ENCODE measurements at places on chromosomes 6 and 20. TPM values are rescaled to one million over a fixed set of nuclear protein-coding genes. Genes with fewer than 3 reads are reported as not detected.

LY6G6F gene
- not detected for total RNA-seq

DNA sequence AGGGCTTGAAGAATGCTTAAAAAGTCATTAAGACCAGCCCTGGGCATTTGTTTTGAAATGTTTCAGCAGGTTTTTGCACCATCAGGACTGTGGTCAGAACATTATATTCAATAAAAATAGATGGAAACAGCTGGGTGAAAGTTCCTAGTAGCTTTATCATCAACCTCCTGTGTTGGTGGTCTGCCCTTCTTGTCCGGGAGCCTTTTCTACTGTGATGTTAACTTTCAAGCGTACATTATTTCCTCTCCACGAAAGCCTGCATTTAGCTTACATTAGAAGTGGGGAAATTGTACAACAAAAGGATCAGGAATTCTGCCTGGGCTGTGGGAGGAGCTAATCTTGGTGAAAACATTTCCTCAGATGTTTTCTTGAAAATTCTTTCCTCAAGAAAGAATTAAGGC is 71.1 kb downstream of the LAMA4 start:
- no peak overlapping the region for H3K4me3 ChIP-seq
- H3K36me3 ChIP-seq = no peaks in the 10 kb centered on the region
- no peaks in the 10 kb centered on the region for H3K4me1 ChIP-seq
- no peak for DNase-seq
- no peak overlapping the region for H3K27ac ChIP-seq

GRCh38 chr6:44263354-44264100 is 1.8 kb downstream of the NFKBIE start:
- H3K27ac ChIP-seq = peak overlapping the region; percentile 99
- peak overlapping the region; percentile 100 for H3K4me3 ChIP-seq
- peaks cover 78% of the 10 kb centered on the region for H3K4me1 ChIP-seq
- peak; percentile 57 for DNase-seq

- no peak overlapping the region for H3K4me3 ChIP-seq
- H3K4me1 ChIP-seq = peaks cover 20% of the 10 kb centered on the region
- DNase-seq = no peak
These were observed 5.1 kb downstream of the TFAP2A start for GRCh38 chr6:10409731-10410206.

DNA sequence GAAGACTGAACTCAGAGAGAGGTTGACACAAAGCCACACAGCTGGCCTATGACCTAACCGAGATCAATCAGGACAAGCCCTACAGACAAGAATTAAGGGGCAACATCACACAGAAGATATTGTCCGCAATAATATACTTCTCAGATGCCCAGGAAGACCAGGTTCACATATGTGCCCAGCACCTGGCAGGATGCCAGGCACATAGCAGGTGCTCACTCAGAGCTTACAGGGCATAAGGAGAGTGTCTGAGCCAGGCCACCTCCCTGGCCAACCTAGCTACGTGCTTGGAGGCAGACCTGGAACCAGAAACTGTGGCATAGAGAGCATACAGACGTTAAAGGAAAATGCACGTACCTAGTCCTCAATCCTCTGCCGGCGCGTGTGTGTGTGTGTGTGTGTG is 87.0 kb upstream of the LRFN2 start:
- H3K27ac ChIP-seq = no peak overlapping the region
- no peak overlapping the region for H3K4me3 ChIP-seq

DNA sequence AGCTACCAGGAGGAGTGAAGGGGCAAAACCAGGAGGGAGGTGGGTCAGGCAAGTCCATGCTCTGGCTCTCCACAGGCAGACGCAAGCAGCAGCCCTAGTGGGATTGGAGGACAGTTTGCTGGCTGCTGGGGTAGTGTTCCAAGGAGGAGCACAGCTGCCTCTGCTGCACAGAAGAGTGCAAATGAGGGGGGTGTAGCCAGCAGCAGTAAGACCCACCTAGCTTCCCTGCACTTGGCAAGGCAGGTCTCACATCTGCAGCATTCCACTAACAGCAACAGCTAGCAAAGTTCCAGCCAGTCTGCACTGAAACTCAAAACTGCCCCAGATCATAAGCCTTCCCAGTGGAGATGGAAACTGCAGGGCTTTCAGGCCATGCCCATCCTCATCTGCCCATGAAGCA is 405.0 kb downstream of the UTRN start:
- no peaks in the 10 kb centered on the region for H3K27me3 ChIP-seq
- H3K4me3 ChIP-seq = no peak overlapping the region
- no peak for DNase-seq
- no peak overlapping the region for H3K27ac ChIP-seq
- peaks cover 70% of the 10 kb centered on the region for H3K36me3 ChIP-seq

DNA sequence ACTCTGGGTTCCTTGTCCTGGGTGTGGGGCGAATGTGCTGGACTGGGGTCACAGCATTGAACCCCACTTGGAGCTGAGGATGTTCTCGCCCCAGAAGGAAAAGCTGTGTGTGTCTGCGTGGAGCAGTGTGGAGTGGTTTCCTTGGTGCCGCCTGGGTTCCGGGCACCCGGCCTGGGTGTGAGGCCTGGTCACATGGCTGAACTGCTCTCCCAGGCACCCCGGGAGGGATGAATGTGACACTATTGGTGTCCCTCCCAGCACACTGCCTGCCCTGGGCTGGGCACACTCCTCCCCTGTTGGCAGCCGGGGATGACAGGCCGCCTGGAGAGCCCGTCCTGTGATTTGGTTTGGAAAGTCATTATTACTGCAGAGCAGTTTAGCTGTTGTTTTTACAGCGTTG is 12.3 kb downstream of the MYT1 start:
- peaks cover 10% of the 10 kb centered on the region for H3K27me3 ChIP-seq
- no peak overlapping the region for H3K27ac ChIP-seq
- no peaks in the 10 kb centered on the region for H3K36me3 ChIP-seq
- DNase-seq = no peak
- no peaks in the 10 kb centered on the region for H3K4me1 ChIP-seq
- no peak overlapping the region for H3K4me3 ChIP-seq

GRCh38 chr6:101454106-101454676 is 60.7 kb downstream of the GRIK2 start:
- no peak overlapping the region for H3K27ac ChIP-seq
- no peak for DNase-seq
- no peaks in the 10 kb centered on the region for H3K27me3 ChIP-seq
- no peak overlapping the region for H3K4me3 ChIP-seq
- no peaks in the 10 kb centered on the region for H3K4me1 ChIP-seq

DNA sequence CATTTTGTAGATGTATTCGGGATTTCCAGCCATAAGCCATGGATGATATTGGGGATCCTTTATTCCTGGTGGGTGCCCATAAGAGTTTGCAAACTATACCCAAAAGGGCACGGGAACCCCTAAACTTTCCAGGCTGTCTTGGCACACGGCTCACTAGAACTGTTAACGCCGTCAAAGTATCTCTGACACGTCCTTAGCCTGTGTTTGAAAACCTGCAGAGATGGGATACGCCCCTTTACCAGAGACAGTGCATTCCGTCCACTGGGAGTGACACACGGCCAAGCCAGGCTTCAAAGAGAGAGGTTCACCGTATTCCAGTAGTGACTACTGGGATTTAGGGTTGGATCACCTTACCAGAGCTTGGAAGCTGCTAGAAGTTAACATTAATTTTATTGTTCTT is 95.0 kb downstream of the THBS2 start:
- no peak overlapping the region for H3K27ac ChIP-seq
- H3K27me3 ChIP-seq = no peaks in the 10 kb centered on the region
- no peaks in the 10 kb centered on the region for H3K4me1 ChIP-seq
- no peak for DNase-seq
- H3K36me3 ChIP-seq = no peaks in the 10 kb centered on the region

Measured in activated B cell treated with CpG ODN at 0.5 μM for 24 hours (primary cell).